ENCODE measurements at places on chromosomes 1 and 21.

DNA sequence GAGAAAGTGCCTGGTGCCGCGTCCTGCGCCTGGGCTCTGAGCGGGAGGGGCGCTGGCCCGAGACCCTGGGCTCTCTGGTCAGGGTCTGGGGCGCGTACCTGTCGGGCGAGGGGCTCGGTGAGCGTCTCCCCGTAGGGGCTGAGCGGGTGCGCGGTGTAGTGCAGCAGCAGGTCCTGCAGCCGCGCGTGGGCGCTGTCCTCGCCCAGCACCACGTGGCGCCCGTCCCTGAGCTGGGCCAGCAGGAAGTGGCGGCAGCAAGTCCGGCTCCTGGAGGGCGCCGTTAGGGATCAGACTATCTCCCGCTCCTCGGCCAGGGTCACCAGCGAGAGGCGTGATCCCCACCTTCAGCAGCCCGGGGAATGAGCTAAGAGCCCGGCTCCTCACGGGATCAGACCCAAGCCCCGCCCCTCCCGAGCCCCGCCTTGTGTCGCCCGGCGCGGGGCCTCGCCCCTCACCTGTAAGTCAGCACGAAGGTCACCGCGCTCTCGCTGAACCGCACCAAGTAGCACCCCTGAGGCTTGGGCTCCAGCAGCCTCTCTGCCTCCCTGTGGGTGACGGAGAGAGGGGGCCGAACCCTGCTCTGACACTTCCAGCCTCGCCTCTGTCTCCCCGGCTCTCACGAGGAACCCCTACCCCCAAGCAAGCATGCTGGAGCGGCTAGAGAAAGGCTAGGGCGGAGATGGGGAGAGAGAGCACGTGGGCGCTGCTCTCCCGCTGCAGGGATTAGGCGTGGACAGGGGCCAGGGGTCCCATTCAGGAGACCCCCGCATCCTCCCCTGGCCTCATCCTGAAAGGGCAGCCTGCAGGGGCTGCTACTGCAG, 2.7 kb downstream of the SH2D2A start:
- DNase-seq: no peak

DNA sequence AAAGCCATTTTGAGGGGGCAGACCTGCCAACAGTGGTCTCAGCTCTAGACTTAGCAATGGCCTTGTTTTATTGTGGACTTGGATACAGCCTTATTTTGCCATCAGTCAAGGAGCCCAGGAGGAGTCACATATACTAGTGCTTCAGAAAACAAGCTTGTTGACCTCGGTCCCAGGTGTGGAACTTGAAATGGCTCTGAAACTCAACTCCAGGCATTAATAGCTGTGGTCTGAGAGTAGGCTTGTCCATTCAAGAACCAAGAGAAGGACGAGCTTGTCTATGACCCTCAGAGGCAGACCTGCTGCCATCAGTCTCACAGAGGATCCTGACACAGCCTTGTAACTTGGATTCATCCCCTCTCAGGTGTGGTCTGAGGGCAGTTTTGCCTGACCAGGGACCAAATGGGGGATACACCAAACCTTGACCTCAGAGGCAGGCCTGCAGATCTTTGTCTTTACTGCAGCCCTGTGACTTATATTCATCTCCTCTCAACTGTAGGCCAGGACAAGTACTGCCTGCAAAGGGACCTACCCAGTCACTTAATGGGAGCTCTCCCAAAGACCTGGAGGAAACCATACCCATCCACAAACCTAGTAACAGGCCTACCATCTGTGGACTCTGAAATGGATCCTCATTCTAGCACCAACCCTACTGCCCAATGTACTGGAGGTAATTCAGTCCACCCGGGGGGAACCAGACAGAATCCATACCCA, 33.1 kb downstream of the OR6Y1 start:
- DNase-seq: no peak

DNA sequence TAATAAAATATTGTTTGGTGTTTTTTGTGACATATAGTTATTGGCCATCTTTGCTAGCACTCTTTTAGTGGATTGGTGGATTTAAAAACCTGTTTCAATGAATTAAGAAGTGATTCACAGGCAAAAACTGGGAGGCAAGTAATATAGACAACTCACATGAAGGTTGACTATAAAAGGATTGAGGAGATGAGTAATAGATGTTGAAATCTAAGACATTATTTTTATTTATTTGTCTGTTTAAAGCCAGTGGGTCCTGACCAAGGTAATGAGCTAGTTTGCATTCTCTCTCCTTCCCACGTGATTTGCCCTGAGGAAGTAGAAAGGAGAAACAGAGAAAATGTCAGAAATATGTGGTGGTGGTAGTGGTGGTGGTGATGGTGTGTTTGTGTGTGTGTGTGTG, 351.5 kb upstream of the ZP4 start:
- DNase-seq: no peak

DNA sequence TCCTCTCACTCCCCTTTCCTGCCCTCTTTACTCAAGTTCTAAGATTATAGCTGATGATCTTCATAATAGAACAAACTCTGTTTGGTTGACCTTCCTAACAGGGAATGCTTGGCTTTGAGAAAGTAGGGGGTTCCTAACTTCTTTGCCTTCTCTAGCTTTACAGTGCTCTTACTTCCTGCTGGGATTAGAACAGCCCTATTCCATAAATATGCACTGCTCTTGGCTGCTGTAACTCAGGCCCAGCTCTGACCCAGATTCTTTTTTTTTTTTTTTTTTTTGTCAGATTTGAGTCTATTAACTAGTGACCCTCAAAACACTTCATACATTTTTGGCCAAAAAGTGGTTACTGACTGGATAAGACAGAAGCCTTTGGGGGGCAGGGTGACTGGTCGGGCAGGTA, 39.4 kb upstream of the PIGV start:
- DNase-seq: no peak

DNA sequence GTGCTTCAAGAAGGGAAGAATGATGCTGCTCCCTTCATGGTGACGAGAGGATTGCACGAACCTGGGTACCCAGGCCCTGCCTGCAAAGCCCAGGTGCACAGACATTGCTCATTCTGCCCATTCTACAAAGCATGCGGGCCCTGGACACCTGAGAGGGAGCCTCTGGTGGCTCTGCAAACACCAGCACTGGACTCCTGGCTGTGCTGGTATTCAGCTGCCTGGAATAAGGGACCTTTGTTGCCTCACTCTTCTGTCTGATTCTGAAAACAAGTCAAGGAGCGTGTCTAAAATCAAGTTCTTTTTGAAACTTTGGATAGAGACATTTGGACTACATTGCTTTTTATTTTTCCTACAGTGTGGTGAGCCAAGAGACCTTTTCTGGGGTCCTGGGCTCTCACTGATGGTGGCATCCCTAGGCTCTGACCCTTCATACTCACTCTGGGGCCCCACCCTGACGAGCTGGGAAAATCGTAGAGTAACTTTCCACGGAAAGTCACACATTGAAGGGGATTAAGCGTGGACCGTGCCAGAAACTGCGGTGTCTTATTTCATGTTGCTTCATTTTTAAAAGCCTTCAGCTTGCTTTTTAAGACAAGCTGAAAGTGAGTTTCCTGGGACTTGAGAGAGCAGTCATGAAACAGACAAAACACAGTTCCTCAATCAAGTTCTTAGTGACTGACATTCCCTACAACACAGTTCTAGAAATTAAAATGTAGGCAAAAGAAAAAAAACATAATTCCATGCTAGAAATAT, 24.0 kb downstream of the ABCA4 start:
- DNase-seq: no peak

GRCh38 chr1:20829531-20829930, 42.4 kb upstream of the HP1BP3 start:
- DNase-seq: no peak

DNA sequence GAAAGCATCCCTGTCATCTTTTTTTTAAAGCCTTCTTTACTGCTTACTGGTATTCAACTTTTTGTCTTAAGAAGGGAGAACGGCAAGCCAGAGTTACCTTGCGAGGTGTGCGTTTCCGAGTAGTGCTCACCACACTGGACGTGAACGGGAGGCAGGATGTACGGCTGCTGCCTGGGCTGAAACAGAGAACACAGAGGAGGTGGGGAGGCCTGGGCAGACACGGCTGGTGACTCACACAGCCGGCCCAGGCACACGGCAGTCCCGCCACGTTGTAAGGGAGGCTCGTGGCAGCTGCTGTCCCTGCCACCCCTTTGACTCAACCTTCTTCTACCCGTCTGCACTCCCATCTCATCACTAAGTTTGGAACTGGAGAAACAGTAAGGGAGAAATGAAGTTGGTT, 105.8 kb downstream of the SMYD2 start:
- DNase-seq: no peak

GRCh38 chr21:30042443-30042842, 102.6 kb upstream of the GRIK1 start:
- no peak for DNase-seq

DNA sequence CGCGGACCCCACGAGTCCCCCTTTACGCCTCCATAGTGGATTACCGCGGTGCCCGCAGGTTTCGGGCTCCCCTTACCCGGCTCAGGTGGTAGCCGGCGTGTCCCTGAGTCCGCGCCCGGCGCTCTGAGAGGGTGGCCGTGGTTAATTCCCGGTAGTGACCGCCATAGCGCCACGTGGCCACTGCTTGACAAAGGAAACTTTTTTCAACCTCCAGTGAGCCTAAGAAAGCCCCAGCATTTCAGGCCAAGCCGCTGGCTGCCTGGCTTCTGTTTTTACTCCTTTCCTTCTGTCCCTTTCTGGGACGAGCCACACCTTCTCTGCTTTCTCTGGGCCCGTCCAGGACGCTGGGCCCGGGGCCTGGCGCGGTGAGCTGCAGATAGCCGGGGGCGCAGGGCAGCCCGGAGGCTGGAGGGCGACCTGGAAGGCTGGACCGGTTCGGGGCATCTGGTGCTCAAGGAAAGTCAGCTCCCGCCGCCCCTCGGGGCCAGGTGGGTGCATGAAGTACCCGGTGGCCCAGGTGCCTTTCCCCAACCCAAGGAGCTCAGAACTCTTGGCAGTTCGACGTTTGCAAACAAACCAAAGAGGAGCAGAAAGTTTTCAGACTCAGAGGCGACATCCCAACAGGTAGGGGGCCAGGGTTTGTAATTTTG, 540 bp upstream of the C1orf198 start:
- no peak for DNase-seq

- no peak for DNase-seq
Measured at GRCh38 chr1:168499688-168500049, 44.1 kb downstream of the XCL2 start.

DNA sequence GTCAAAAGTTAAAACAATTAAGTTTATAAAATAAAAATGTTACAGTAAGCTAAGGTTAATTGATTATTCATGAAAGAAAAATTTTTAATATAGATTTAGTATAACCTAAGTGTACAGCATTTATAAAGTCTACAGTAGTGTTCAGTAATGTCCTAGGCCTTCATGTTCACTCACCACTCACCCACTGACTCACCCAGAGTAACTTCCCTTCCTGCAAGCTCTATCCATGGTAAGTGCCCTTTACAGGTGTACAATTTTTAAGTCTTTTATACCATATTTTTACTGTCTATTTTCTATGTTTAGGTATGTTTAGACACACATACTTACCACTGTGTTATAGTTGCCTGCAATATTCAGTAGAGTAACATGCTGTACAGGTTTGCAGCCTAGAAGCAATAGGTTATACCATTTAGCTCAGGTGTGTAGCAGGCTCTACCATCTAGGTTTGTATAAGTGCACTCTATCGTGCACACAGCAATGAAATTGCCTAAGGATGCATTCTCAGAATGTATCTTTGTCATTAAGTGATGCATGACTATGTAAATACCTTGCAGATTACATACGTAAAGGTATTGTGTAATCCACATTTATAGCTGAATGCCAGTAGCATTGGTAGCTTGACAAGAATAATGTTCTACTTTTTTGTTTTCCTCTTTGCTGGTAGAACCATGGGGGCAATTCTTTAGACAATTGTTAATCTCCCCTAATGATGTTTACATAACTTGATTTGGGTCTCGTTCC, 35.7 kb upstream of the GPR88 start:
- DNase-seq: no peak

DNA sequence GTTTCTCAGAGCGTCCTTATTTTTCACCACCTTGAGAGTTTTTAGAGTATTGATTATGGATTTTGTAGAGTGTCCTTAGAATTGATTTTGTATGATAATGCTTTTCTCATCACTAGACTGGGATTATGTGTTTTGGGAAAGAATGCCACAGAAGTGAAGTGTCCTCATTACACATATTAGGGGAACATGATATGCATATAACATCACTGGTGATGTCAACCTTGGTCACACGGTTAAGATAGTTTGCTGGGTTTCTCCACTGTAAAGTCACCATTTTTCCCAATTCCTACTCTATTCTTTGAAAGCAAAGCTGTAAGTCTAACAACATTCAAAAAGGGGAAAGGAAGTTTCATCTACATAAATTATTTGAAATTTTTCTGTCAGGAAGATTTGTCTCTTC, 39.6 kb upstream of the PALMD start:
- no peak for DNase-seq

DNA sequence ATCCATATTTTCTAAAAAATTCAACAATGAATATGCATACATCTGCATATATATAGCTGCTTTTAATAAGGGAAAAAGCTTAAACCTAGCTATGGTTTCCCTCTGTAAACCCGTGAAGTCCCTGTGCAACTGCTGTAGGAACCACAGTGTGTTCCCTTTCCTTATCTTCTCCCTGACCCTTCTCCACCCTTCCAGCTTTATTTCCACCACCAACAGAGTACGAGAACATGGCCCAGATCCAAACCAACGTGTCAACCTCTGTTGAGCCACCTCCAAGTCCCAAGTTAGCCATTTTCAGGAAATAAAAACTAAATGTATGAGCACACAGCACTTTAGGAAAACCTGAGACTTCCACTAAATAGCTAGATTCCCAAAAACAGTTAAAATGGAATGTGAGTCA, 20.3 kb downstream of the SUSD4 start:
- DNase-seq: no peak

GRCh38 chr1:68620571-68620970, 123.7 kb upstream of the DEPDC1 start:
- no peak for DNase-seq

DNA sequence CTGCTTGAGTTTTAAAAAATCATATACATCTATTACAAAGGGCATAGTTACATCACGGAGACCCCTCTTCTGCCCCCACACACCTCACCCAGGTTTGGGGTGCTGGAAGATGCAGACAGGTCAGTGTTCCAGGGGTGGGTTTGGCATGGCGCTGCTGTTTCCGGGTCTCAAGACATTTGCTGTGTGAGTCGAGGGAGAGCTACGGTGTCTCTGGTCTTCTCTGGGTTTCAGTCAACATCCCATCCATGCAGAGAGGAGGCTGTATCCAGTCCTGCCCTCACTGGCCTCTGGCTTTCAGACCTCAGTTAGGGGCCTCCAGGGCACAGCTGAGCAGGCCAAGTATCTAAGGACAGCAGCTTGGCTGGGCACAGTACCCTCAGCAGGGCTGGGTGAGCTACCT, 28.6 kb upstream of the DISP3 start:
- no peak for DNase-seq

- no peak for DNase-seq
Measured at GRCh38 chr1:180261524-180262155, 31.6 kb downstream of the LHX4 start.

- no peak for DNase-seq
Measured at GRCh38 chr1:29144178-29144577, 20.5 kb upstream of the TMEM200B start.

DNA sequence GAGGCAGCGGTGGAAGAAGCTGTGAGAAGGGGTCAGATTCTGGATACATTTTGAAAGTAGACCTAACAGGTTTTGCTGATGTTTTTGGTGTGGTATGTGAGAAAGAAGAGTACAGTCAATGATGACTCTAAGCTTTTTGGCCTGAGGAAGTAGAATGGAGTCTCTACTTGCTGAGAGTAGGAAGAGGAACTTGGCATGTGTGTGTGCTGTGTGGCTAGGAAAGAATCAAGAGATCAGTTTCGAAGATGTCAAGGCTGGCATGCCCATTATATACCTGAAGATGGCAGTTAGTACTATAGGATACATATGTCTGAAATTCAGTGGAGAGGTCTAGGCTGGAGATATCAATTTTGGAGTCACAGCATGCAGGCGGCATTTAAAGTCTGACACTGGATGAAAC, 64.4 kb downstream of the MAB21L3 start:
- DNase-seq: no peak

Data from BJ (cell line).